Stimulated activated naive CD8-positive, alpha-beta T cell treated with anti-CD3 and anti-CD28 coated beads, Interleukin-15, Interleukin-2, amounts not matched to agents 100 U/mL and 50 U/mL, for 24 hours (primary cell): ENCODE measurements at places on chromosomes 5 and 9.
A peak's percentile ranks its signal among the peaks of the same experiment; 100 is the strongest.

GRCh38 chr5:150619359-150620230 lies 20.9 kb upstream of the SYNPO start:
- DNase-seq = no peak

DNA sequence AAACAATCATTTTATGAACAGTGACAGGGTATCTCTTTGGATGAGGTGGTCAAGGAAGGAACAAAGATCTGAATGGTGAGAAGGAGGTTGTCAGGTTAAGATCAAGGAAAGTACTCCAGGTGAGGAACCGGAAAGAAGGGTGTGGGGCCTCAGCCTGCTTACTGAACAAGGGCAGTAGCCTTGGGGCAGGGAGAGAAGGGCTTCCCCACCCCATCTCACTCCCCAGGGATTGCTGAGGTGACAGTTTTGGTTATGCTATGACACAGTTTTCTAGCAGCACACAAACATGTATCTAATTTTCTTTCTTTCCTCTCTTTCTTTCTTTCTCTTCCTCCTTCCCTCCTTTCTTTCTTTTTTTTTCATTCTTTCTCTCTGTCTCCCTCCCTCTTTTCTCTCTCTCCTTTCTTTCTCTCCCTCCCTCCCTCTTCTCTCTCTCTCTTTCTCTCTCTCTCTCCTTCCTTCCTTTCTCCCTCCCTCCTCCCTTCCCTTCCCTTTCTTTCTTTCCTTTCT lies 4.1 kb upstream of the HDHD3 start:
- DNase-seq = no peak

DNA sequence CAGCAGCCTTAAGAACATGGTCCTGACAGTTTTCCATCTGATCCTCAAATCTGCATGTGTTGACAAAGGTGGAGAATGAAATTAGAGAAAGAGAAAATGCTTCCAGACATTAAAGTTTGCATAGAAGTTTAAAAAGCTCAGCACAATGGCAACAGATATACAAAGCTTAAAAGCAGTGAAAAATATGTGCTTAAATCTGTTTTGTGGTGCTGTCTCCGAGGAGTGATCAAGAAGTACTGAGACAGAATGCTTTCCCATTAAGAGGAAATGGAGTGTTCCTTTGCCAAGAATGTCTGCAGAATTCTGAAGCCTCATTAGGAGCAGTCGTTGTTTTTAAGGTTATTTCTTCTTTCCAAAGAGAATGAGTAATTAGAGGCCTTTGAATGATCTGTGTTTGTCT lies 131.4 kb downstream of the MCTP1 start:
- DNase-seq = no peak

GRCh38 chr5:36902353-36902752 lies 25.8 kb downstream of the NIPBL start:
- DNase-seq = no peak

DNA sequence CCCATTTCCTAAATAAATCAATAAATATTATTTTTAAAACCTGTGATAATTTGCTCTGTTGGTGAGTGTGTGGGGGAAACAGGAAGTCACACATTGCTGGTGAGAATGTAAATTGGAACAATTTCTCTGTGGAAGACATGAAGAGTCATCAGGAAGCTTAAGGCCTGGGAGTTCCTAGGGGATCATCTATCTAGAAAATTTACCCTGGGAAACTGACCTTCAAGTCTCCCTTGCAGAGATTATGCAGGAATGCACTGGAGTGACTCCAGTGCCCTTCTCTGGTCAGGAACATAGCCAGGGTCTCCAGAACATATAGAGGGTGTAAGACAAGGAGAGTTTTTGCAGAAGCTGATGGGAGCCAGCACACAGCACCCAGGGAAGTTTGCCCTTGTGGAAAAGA lies 13.0 kb upstream of the GCNT1 start:
- DNase-seq = no peak

DNA sequence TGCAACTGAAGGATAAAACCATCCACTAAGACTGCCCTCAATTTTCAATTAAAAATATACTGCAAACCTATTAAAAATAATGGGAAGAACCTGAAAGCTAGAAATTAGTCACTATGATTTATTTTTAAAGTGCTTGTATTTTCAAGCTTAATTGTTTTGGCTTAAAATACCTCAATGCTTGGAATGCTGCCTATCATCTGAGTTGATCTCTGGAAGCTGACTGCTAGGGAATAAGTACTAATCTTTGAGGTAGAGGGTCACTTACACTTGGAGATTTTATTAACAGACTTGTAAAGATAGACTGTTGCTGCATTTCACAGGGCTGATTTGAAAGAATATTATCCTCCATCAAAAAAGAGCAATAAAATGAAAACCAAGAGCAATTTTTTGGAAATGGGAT lies 6.2 kb downstream of the PCSK1 start:
- DNase-seq = no peak

- DNase-seq = no peak
Observed at GRCh38 chr5:83632874-83633273, 87.8 kb downstream of the HAPLN1 start.

GRCh38 chr5:181241393-181241975 lies 2.2 kb downstream of the RACK1 start:
- DNase-seq = peak; percentile 63

DNA sequence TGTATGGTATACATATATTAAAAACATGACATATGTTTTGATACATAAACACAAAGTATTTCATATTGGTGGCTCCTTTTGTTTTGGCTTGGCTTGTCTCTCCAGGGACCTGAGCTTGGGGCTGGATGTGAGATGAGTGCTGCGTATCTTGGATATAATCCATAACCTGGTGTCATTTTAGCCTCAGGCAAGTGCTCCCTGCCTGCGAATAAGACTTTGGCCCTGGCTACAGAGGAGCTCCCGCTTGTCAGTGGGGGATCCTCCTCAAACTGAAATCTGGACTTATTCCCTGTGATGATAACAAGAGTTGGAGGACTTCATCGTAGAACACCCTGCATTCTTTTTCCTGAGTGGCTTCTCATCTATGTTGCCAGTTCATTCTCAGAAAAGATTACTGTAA lies 341.7 kb upstream of the CLINT1 start:
- no peak for DNase-seq

GRCh38 chr9:25418974-25419373 lies 259.3 kb downstream of the TUSC1 start:
- no peak for DNase-seq

DNA sequence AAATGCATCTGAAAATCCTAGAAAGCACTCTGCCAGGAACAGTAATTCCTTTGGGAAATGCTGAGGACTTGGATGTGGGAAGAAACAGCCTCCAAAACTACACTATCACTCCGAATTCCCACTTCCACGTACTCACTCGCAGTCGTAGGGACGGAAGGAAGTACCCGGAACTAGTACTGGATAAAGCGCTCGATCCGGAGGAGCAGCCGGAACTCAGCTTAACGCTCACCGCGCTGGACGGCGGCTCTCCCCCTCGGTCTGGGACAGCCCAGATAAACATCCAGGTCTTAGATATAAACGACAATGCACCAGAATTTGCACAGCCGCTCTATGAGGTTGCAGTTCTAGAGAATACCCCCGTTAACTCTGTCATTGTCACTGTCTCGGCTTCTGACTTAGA lies 786 bp downstream of the PCDHB3 start:
- DNase-seq = no peak

GRCh38 chr9:99748266-99748665 lies 73.4 kb upstream of the NR4A3 start:
- DNase-seq = no peak

DNA sequence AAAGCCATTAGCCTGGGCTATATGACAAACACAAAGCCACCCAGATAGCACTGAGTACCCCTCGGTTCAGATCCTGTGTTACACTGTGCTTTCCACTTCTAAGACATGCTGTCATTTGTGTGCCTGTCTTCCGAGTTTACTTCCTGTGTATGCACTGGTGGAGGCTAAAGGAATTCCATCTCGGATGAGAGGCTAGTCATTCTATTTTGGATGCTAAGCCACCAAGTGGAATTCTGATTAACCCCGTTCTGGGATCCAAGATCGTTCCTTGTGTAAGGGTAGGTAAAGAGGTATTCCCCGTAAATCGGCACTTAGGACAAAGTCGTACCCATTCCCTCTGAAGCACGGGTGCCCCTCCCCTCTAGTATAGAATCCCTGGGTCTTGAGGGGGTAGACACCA lies 8.7 kb downstream of the PROP1 start:
- no peak for DNase-seq

DNA sequence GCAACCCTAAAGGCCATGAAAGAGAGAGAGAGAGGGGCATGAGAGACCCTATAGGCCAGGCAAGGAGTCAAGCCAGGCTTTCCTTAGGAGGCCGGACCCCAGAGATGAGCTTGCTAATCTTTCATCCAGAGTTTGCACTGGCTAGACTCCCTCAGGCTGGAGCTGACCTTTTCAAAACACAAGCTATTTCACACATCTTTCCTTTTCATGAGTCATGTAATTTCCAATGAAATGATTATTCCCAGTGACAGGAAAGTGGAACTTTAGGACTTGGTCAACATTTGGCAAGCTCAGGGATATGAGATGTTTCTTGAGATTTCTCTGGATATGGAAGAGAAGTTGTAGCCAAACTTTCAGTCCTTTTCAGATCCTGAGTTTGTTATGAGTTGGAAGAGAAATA lies 117.7 kb downstream of the TARS1 start:
- no peak for DNase-seq

GRCh38 chr5:91006713-91007112 lies 376.4 kb downstream of the ARRDC3 start:
- no peak for DNase-seq

GRCh38 chr5:54217826-54218503 lies 92.4 kb downstream of the ARL15 start:
- DNase-seq = peak; percentile 8

DNA sequence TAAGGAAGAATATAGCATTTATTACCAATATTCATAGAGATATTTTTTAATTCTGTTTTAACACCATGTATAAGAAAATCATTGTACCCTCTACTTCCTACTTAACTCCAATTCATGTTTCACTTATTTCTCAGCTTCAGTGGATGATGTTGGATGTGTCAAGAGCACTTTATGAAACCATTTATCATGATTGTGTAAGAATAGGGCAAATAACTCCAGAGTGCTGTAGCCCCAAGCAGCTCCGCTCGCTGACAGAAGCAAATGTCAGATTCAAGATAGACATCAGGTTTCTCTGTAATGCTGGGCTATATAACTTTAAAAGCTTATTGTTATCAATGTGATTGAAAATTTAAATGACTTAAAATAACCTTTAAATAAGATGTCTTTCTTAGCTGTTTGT lies 50.4 kb downstream of the MAST4 start:
- no peak for DNase-seq

GRCh38 chr9:95598236-95598635 lies 81.5 kb upstream of the PTCH1 start:
- DNase-seq = no peak

DNA sequence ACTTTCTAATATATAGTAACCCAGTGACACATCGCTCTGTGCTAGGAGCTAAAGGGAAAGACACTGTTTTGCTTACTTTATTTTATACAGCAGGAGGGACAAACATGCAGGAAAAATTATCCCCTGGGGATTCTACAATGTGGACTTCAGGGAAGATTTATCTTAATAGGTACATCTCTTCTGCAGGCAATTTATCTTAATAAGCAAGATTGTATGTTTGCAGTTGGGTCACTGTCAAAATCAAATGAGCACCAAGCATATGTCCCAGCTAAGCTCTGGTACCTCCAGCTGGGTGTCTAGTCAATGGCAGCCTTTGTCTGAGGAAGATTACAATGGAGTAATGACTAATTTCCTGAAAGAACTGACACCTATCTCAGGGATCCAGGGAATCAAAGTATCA lies 309.9 kb upstream of the PANK3 start:
- DNase-seq = no peak

GRCh38 chr5:143198332-143198731 lies 205.2 kb downstream of the NR3C1 start:
- DNase-seq = no peak

DNA sequence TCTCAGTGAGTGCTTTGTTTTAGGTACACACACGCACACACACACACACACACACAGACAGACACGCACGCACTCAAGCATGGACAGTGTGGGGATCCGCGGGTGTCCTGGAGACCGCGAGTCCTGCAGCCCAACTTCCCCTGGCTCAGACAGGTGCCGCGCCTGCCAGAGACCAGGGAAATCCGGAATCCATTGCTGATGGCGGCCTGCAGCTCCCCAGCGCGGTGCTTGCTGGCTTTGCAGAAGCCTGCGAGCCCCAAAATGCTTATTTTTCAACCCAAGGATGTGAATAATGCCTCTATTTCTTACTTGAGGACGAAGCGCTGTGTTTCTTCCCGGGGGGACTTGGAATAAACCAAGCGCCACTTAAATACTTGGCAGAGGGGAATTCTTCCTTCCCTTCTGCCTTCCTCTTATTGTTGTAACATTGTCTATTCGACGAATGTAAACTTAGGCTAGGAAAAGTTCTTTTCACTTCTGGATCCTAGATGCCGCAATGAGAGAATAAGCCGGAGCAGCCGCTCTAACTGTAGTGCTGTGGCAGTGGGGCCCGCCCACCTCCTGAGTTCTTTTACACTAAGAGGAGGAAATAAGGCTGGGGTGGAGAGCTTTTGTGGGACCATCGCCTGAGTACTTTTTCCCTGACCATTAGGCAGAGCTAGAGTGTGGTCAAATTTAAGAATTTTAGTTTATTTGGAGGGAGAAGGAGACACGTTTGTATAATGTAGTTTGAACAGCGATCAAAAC lies 802 bp downstream of the ITGA2 start:
- peak; percentile 46 for DNase-seq

DNA sequence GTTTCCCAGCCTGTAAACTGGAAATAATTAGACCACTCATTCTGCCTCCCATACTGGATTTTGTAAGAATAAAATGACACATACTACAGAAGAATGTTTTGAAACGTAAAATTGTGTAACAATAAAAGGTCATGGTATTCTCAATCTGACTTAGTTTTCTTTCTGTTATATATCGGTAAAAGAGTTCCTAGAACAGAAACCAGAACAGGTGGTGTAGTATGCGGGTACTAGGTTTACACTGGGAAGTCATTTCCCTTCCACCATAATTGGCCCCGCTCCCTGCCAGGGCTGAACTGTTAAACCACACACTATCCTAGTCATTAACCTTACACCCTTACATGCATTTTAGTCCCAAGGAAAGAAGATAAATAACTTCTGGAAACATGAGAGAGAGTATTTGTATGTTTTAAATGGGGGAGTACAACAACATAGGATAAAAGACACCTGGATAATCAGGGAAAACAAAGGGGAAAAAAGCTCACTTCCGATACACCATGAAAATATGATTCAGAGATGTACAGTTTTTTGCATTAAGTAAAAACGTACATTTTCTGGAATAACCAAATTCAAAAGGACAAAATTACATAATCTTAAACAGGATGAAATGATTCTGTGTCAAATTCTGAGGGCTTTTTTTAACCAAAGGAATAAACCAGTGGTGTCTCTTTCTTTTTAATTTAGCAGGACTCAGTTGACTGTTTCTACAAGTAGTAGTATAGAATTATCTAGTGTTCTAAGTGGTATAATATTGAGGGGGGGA lies 199.7 kb downstream of the GLIS3 start:
- no peak for DNase-seq

GRCh38 chr5:171975877-171976667 lies 30.4 kb downstream of the FBXW11 start:
- DNase-seq = no peak

GRCh38 chr5:153432583-153432982 lies 57.9 kb upstream of the GRIA1 start:
- no peak for DNase-seq

GRCh38 chr5:107232293-107232692 lies 438.4 kb downstream of the EFNA5 start:
- no peak for DNase-seq

- DNase-seq = no peak
Observed at GRCh38 chr9:94666364-94667099, 27.2 kb upstream of the FBP1 start.
